ENCODE measurements at places on chromosomes 2 and 18. TPM values are rescaled to one million over a fixed set of nuclear protein-coding genes. Genes with fewer than 3 reads are reported as not detected.

Gene FBLN7
- 0.38 TPM for total RNA-seq

Gene FTCDNL1
- 3.3 TPM for total RNA-seq

Gene CHST10
- 11.7 TPM for total RNA-seq

Gene GRB14
- total RNA-seq = 24.1 TPM

Gene LYPD6
- total RNA-seq = 0.13 TPM

Gene RAB6C
- total RNA-seq = 0.22 TPM

Gene RMDN2
- 4.9 TPM for total RNA-seq

Gene GLI2
- 1.3 TPM for total RNA-seq

Gene SCN3A
- total RNA-seq = 0.89 TPM

Gene LINC00305
- total RNA-seq = not detected

Gene LAMA1
- 0.05 TPM for total RNA-seq

Gene ECEL1
- total RNA-seq = not detected

Gene PLEK
- 4.7 TPM for total RNA-seq

Gene CD28
- total RNA-seq = 0.75 TPM

Gene TMEM198
- 2.6 TPM for total RNA-seq

Measured in Right ventricle myocardium superior (tissue), 1 donor.